LHCN-M2 (cell line): ENCODE measurements at places on chromosomes 4 and X. TPM values are rescaled to one million over a fixed set of nuclear protein-coding genes. Genes with fewer than 3 reads are reported as not detected.

DNA sequence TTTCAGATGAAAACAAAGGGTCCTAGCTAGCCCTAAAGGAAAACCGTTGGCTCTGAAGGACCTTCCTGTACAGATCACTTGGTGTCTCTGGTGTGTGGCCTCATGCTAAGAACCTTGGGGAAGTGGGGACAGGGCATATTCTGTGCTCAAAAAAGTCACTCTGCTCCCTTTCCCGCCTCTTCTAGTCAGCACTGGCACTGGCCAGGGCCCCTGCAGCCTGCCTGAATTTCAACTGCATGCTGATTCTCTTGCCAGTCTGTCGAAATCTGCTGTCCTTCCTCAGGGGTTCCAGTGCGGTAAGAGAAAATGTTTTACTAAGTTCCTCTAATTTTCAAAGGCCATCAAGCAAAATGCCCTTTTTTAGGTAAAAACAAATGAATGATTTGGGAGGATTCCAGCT, 3.4 kb downstream of the CYBB start:
- DNase-seq: no peak

- peak; percentile 32 for DNase-seq
These were observed 19.3 kb upstream of the CSF2RA start for GRCh38 chrX:1249101-1249887.

DNA sequence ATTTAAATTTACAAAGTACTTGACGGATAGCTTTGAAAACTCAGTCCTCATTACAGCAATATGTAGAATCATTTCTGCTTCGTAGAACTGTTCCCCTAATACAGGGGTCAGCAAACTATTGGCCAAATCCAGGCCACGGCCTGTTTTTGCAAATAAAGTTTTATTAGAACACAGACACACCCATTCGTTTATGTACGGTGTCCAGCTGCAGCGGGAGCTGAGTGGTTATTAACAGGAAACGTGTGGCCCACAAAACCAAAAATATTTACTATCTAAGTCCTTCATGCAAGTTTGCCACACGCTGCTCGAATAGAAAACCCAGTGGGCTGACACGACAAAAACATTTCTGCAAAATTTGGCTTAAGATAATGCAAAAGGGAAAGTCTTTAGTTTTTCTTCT, 146.5 kb downstream of the AFAP1 start:
- no peak for DNase-seq

GRCh38 chr4:81577392-81577791, 105.7 kb upstream of the RASGEF1B start:
- DNase-seq: no peak

- peak; percentile 73 for DNase-seq
These were observed 102.0 kb downstream of the PTTG2 start for GRCh38 chr4:38062088-38062775.

DNA sequence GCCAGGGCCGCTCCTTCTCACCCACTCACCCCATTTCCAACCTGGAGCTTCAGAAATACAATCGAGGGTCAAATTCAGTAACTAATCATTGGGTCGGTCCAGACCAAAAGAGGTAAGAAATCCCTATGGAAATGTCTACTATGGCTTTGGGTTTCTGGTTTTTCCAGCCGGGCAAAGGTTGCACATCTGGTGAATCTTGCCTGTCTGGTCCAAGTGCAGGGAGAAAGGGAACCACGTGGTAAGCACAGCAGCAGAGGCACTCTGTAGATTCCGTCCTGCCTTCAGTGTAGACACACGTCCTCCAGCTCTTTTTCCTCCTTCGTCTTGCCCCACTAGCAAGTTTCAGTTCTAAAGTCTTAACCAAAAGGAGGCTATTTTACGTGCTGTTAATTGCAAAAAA, 218.0 kb upstream of the JADE1 start:
- DNase-seq: no peak

DNA sequence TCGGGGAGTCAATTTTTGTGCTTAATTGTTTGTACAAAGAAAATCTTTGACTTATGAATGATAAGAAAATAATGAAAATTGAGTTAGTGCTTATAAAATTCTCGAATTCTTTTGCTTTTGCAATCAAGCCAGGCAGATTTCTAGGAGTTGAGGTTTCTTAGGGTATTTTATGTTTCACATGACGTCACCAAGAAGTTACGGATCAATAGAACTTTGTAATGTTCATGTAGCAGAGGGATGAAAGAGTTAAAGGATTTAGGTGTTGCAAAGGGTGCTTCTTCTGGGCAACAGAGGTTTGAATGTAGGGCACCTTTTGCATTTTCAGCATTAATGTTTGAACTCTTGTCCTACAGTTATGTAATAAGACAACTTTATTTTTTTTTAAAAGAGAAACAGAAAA, 19.4 kb downstream of the GBA3 start:
- no peak for DNase-seq

GRCh38 chr4:76365636-76366035, 55.3 kb downstream of the CCDC158 start:
- DNase-seq: no peak

DNA sequence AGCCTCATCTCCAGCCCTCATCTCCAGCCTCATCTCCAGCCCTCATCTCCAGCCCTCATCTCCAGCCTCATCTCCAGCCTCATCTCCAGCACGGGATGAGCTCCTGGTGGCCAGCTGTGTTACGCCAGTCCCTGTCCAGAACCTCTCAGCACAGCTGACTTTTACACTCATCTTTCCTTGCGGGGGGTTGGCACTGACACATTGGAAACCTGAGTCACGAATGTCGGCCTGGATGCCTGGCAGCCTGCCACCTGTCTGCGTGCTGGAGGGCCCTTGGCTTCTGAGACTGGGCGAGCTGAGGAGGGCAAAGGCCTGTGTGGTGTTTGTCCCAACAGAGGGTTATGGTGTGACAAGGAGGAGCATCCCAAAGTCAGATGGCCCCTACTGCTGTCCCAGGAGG, 66.1 kb upstream of the HGFAC start:
- DNase-seq: peak; percentile 96

DNA sequence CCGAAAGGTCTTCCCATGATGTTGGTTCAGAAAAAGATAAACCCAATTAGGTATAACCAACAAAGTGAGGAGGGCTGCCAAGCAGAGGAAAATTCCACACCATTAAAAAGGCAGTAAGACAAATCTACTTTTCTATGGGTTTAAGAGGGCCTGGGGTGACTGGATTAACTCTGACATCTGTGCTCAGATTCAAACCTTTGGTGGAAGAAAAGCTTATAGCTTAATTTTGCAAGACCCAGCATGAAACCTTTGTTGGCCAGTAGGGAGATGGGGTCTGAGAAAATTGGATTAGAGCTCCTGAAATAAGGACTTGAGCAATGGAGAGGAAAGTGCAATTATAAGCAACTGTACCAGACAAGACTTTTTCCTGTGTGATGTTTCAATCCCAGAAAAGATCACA, 104.2 kb downstream of the KDR start:
- DNase-seq: no peak

The TMPRSS11B gene
- total RNA-seq: not detected in 2 replicates

The PABPC1L2A gene
- not detected in 2 replicates for total RNA-seq

The LONRF3 gene
- total RNA-seq: 0.06 and 0.19 TPM in 2 replicates
